ENCODE measurements at places on chromosomes 16 and 17.

GRCh38 chr17:79984877-79985276, 50.8 kb downstream of the TBC1D16 start:
- no peak for DNase-seq

DNA sequence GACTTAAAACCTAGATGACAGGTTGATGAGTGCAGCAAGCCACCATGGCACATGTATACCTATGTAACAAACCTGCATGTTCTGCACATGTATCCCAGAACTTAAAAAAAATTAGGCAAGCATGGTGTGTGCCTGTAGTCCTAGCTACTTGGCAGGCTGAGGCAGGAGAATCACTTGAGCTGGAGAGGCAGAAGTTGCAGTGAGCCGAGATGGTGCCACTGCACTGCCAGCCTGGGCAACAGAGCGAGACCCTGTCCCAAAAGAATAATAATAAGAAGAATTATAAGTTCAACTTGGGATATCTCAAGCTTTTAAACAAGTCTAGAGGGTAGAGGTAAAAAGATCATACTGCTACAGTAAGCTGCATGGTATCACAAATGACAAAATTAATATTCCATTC, 9.8 kb downstream of the CDC6 start:
- DNase-seq = no peak

GRCh38 chr17:27408891-27409290, 47.4 kb upstream of the KSR1 start:
- DNase-seq = no peak

- no peak for DNase-seq
Measured at GRCh38 chr17:1997927-1998742, 27.0 kb downstream of the RTN4RL1 start.

DNA sequence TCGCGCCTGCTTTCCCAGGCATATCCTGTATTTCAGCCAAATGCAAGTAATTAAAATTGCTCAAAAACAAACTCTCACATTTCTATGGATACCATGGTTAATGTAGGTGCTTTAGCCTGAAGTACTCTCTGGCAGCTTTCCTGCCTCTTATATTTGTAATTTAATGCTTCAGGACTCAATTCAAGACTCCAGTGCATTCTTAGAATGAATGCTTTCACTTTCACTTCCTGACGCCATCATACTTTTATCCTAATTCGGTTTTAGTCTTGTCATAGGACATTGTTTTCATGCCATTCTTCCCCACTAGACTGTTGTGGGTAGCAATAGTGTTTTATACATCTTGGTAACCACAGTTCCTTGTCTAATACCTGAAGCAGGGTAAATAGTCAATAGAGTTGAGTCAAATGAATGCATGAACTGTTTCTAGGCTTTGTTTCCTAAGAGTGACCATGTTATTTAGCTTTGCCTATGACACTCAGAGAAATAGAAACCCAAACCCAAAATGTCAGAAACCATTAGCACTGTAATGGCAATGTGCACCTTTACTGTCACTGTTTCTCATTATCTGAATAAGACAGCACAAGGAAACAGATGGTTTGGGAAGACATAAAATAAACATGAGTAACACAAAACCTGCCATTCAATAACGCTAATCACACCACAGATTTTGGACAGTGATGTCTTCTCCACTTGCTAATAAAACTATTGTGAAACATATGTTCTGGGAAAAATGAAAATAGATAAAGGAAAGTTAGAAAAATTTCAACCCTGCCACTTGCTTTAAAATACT, 705.5 kb downstream of the CDH11 start:
- DNase-seq = no peak

- no peak for DNase-seq
Measured at GRCh38 chr17:60165223-60165622, 15.4 kb downstream of the CA4 start.

- DNase-seq = no peak
Measured at GRCh38 chr17:50102164-50102991, 7.2 kb downstream of the PDK2 start.

GRCh38 chr16:10126686-10127085, 55.5 kb downstream of the GRIN2A start:
- DNase-seq = no peak

DNA sequence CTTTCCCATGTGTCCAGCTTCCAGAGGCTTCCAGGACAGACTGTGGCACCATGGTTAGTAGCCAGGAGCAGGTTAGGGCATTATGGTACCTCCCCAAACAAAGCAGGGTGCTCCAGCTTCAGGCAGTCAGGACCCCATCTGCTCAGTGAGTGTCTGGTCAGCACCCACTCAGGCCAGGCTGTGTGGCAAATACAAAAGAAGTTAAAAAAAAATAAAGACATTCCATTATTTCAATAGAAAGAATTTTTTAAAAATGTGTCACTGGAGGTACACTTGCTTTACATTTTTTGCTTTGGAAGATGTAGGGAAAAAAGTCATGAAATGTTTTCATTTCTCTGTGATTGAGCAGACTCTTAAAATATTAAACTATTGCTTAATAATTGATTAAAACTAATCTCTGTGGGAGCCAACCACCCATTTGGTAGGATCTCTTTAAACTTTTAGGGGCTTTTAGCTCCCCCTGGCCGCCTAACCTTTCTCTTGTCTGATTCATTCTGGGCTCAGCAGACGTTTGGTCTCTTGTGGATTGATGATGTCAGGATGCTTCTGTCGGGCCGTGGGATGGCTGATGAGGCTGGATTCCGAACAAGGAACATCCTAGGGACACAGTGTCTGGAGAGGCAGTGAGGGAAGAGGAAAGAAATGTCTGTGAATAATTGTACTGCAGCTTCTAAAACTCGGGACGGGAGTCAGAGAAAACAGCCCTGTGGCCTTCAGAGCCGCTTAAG, 28.4 kb upstream of the NPTX1 start:
- no peak for DNase-seq

DNA sequence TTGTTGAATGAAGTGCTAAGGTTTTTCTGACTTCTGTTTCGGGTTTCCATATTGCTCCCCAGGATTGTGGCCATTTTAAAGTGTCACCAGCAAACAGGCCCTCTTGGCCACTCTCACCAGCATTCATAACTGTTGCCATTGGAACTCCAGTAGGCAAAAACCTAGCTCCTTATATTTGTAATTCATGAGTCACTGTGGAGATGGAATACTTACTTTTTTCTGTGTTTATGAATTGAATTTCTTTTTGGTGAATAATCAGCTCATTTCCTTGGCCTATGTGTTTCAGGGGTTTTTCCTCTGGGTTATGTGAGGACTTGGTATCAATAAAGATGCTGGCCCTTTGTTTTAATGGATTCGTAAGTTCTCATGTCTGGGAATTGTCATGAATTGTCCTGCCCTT, 255.1 kb downstream of the SNX29 start:
- DNase-seq = no peak

- DNase-seq = no peak
Measured at GRCh38 chr17:81328978-81329926, 34.1 kb upstream of the SLC38A10 start.

DNA sequence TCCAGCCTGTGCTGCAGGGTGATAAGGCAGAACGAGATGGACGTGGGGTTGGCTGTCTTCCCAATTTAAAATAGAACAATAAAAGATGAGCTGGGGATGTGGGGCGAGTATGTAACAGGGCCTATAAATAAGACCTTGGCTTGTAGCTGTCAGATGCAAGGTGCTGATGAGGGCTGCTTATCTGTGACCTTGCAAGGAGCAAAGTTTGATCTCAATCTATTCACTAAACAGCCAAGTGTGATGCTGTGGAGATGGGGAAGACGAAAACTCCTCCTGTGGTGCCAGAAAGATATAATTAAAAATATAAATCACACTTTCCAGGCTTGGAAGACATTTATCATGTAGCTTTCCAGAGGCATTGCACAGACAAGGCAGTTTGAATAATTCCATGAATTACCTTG, 26.7 kb upstream of the TEX2 start:
- DNase-seq = peak; percentile 81

GRCh38 chr16:80171199-80171598, 369.6 kb upstream of the DYNLRB2 start:
- no peak for DNase-seq

DNA sequence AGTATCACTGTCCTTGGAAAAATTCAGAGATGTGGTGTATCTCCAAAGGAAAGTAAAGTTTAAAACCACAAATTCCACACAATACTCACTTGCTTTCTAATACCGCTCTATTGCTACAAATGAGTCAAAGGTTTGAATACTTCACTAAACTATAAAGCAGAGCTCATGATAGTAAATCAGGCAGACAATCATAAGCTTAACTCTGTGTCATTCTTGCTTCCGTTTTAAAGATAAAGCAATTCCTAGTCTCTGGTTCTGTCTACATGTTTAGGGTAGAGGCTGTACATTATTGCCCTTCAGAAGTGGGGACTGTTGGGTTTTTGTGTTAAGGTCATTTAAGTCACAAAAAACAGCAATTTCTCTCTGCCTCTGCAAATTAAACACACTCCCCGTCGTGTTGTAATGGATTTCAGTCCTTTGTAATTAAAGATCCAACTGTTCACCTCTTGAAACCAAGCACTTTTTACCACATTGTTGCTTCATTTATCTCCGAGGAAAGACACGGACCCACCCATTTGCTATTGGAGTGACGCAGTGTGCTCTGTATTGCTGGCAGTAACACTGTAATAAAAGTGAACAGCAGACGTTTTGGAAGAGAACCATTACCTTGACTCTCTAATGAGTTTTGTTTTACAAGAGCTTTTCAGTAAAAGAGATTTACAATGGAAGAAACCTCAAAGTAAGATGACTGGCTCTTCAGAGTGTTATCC, 83.1 kb upstream of the CNTNAP4 start:
- no peak for DNase-seq

DNA sequence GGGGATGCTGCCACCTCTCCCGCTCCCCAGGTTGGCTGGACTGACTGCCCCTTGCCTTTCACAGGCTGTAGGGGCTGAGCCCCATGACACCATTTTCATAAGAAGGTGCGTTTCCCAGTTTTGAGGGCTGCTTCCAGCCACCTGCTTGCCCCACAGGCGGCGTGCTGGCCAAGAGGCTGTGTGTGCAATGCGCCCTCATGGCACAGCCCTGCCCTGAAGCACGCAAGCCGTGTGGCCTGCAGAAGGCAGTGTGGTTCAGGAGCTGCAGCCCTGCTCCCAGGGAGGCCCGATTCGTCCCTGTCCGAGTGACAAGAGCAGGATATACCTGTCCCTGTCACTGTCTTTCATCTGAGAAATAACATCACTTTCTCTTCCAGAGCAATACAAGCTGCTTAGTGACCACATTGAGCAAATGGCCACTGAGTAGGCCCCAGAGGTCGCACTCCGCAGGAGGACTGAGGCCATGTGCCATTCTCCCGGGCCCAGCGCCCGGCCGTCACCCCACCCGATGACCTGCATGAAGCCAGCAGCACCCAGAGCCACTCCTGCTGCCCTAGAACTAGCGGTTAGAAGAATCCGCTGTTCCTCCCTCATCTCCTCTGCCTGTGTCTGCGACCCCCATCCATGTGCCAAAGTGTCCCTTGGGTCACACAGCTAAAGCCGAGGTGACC, 24.2 kb downstream of the CIBAR2 start:
- DNase-seq = no peak

- DNase-seq = no peak
Measured at GRCh38 chr16:89966756-89967155, 18.2 kb downstream of the DEF8 start.

- DNase-seq = no peak
Measured at GRCh38 chr17:68302666-68303065, 11.4 kb downstream of the ARSG start.
